ENCODE measurements at places on chromosomes 1 and 21.

DNA sequence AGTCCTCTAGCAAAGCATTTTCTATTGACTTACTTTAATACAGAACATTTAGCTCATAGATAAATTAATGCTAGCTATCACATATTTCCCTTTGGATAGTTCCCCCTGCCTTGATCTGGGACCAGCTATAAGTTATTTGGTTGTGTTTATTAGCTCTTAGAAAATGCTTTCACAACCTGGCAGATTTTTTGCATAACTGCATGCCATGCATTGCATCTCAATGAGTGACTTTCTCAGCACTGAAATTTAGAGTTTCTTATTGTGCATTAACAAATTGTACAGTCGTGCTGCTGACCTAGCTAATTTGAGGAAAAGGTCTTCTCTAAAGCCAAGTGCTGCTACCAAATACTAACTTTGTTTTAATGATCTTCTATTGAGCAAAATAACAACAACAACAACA is 164.8 kb downstream of the PLPPR5 start:
- no peak for DNase-seq

GRCh38 chr1:32240140-32240951 is 6.7 kb upstream of the FAM167B start:
- DNase-seq, result peak; percentile 72

DNA sequence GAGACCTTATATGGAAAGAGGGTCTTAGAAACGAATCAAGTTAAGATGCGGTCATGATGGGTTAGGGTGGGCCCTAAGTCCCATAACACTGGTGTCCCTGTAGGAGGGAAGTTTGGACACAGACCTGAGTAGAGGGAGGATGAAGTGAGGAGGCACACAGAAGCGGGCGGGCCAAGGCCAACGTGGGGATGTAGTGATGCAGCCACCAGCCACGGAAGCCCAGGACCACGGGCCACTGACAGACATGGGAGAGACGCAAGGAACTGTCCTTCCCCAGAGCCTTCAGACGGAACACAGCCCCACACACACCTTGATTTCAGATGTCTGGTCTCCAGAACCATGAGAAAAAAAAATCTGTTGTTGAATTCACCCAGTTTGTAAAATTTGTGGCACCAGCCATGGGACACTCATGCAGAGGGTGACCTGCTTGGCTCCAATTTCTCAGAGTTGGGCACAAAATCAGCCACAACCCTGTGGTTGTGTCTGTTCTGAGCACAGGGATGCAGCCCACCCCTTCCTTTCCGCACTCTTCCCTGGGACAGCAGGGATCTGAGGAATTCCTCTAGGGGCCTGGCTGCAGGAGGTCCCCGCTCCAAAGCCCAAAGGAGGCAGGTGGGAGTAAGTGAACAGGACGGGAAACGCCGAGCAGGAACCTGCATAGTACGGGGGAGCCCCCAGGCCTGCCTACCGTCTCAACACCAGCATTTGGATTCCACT is 61.1 kb downstream of the RIPK4 start:
- no peak for DNase-seq

DNA sequence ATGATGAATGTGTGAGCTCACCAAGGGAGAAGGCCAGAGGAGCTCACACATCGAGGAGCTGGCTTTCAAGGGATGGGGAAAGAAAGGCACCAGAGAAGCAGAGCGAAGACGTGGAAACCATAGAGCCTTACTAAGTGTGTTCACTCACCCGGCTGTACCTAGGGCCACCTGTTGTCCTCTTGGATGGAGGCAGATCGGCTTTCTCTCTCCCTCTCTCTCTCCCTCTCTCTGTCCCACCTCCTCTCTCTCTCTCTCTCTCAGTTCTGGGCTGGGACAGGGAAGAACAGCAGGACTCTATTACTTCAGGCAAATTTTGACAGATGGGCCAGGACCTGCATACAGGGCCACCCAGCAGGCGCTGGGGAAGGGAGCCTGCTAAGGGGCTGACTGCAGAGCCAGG is 64.8 kb downstream of the HIVEP3 start:
- no peak for DNase-seq

- no peak for DNase-seq
These were observed 19.8 kb upstream of the UAP1 start for GRCh38 chr1:162541619-162542141.

GRCh38 chr1:119988306-119989062 is 81.0 kb downstream of the NOTCH2 start:
- no peak for DNase-seq

GRCh38 chr1:236619398-236619797 is 15.1 kb upstream of the HEATR1 start:
- DNase-seq, result no peak

- DNase-seq, result no peak
These were observed 26.7 kb downstream of the C1orf146 start for GRCh38 chr1:92244376-92244775.

- DNase-seq, result no peak
These were observed 899 bp downstream of the OPRD1 start for GRCh38 chr1:28812669-28813468.

DNA sequence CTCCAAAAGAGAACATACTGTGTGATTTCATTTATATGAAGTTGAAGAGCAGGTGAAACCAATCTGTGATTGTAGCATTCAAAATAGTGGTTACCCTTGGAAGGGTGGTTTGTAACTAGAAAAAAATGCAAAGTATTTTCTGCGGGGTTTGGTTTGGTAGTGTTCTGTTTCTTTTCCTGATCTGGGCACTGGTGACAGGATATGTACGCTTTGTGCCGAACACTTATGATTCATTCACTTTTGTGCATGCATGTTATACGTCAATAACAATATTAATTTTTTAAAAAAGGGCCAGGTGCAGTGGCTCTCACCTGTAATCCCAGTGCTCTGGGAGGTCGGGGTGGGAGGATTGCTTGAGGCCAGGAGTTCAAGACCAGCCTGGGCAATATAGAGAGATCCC is 63.8 kb downstream of the CD34 start:
- no peak for DNase-seq

DNA sequence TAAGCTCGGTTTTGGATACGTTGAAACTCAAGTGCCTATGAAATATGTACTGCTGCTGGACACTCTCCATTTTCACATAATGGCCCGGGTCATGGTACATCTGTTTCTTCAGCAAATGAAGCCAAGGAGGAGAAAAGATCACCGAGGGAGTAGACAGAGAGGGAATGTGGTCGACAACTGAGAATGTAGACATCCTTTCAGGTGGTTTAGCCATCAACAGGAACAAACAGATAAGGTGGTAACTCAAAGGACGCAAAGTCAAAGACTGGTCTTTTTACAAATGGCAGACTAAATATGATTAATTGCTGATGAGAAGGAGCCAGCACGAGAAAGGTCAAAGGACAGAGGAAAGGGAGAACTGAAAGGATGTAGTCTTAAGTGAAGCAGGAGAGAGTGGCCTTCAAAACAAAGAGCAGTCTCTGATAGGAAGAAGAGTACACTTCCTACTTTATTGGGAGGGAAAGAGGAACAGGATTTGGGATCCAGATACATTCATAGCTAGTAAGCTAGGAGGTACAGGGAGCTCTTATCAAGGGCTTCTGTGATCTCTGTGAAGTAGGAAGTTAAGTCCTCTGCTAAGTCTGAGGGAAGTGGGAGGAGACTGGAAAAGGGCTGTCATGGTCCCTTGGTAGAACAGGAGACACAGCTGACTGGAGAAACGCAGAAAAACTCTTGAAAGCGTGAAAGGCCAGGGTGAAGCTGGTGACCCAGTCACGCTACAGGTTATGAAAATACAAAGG is 28.3 kb downstream of the NUP133 start:
- DNase-seq, result no peak

DNA sequence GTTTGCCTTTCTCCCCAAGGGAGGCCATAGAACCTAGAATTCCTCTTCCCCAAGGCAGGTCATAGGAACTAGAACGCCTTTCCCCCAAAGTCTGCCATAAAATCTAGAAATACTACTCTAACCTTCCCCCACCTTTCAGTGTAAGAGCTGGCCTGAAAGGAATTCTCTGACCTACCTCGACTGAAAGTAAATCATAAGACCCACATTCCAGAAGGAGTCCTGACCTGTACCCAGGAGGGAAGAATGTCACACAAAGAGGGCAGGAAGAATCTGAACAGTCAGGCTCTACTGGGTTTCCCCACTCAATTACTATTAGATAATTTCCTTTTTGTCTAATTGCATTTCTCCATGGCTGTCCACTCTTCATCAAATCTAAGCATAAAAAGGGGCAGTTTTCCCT is 5.7 kb upstream of the ATG4C start:
- DNase-seq, result no peak

DNA sequence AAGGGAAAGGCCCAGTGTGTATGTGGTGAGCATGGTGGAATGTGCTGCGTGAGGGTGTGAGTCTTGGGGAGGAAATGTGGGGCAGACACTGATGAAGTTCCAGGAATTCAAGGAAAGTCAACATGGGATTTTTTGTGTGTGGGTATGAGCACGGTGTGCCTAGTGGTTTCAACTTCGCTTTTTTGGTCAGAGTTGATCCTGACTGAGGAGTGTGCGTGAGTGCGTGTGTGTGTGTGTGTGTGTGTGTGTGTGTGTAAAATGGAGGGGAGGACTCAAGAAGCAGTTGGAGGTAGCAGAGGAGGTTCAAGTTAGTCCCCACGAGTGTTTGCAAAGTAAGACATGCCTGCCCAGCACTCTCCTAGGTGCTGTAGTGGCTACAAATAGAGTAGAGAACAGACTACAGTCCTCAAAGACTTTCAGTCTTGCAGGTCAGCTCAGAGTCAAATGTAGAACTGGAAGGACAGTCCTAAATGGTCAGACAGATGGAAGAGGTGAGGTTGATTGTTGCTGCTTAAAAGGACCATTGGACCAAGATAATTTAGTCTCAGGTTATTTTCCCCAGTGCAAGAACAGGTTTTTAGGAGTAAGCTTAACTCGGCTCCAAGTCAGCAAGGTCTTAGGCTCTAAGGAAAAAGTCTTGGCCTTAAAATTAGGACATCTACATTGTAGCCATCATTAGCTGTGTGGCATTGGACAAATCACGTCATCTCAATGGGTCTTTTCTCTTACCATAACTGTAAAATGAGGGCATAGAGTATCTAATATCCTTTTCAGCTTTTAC is 25.0 kb downstream of the SLAMF1 start:
- peak; percentile 76 for DNase-seq

DNA sequence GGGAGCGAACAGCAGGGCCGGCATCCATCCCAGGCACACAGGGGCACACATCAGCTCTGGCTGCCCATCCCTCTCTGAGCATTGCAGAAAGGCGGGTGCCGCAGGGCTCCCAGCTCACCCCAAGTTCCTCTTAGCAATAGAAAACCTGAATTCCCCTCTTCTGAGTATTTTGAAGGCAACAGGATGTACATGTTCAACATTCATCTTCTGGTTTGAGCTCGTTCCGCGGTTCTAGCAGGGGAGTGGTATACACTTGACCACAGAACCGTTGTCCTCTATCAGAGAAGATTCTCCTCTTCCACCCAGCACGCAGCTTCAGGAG is 23.6 kb downstream of the ACTA1 start:
- no peak for DNase-seq

- no peak for DNase-seq
These were observed 125.0 kb upstream of the IVNS1ABP start for GRCh38 chr1:185442050-185442449.

GRCh38 chr1:109397581-109398342 is at the start of gene SORT1:
Gene SORT1, minus strand, starts transcription at chr1:109397918. Its CDS starts 26 bp downstream, at chr1:109397892.
- DNase-seq, result peak; percentile 78

GRCh38 chr1:29621826-29622435 is 385.6 kb downstream of the PTPRU start:
- DNase-seq, result no peak

DNA sequence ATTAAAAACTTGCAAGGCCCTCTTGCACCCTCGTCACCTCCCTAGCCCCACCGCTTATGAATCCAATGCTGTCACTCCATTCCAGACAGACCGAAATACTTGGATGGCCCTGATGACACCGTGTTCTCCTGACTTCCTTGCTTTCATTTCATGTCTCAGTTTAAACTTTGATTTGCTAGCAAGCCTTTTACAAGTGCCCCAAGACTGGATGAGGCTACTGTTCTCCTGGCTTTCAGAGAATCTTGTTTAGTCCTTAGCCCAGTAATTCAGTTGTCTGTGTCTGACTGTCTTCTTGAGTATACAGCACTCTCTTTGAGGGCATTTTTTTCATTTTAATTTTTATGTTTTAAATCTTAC is 824 bp upstream of the IFI44L start:
- no peak for DNase-seq

- DNase-seq, result no peak
These were observed 838.5 kb downstream of the USP25 start for GRCh38 chr21:16568244-16568643.

GRCh38 chr21:35911412-35912191 is 148.7 kb downstream of the SETD4 start:
- DNase-seq, result no peak

DNA sequence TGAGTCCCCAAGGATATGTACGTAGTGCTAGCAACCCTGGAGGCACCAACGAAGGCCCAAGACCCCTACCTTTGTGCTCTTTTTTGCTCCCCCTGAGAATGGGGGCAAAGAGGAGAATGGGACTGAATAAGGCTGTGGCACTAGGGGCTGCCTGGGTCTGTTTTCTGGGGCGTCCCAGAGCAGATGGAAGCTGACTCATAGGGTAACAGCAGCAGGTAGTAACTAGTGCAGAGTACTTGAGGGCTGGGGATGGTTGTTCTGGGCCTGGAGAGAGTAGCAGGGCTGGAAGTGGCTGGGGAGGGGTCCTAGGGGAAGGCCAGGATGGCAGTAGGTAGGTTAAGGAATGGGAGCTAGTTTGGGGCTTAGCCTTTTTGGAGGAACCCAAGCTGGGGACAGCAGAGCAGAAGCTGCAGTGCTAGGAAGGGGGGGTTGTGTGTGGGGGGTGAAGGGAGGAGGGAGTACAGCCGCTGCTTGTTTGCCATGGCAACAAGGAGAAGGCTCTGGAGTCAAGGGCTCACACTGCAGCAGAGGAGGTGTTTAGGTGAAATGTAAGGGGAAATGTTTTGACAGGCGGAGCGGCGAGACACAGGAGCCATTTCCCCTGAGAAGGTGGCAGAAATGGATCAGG is 1.8 kb downstream of the NCDN start:
- DNase-seq, result no peak

DNA sequence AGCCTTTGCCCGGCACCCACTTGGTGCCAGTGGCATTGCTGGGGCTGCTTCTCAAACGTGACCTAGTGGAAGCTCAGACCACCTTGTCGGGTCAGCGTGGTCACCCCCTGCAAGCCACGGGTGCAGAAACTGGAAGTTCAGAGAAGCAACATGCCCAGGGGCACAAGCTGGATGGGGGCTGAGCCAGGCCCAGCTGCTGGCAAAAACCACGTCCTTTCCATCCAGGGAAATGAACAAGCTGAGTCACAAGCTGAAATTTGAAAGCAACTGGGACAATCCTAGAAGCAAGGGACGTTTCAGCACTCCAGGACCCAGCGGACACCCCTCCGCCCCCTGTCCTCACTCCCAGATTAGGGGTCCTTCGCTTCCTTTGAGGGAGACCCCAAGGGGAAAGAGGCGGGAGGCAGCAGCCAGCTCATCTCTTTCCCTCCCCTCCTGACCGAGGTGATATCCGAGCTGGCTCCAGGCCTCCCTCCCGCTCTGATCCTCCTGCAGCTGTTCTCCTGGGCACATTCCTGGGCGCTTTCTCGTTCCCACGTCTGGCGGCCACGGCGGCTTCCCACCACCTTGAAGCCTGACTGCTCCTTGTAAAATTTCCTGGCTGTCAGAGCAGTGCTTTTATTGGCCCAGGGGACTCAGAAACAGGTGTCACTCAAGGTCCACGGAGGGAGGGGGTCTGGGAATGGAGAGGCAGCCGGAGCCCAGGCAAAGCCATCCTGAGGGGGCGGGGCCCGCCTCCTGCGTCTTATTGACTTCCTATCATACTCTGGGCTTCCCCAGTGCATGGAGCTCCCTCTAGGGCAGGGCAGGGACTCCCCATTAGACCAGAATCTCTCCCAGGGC is 62.8 kb downstream of the PAX7 start:
- no peak for DNase-seq
